PC-9 (cell line): ENCODE measurements at places on chromosomes 1 and 21. TPM values are rescaled to one million over a fixed set of nuclear protein-coding genes. Genes with fewer than 3 reads are reported as not detected.

Gene MAN1C1
- total RNA-seq: 0.41 and 0.48 TPM in 2 replicates

Gene GLMN
- total RNA-seq: 7.4 and 8.0 TPM in 2 replicates

Gene OR2T12
- not detected in 2 replicates for total RNA-seq

Gene EPHX1
- total RNA-seq: 288 and 313 TPM in 2 replicates

Gene BRINP2
- total RNA-seq: not detected in 2 replicates

Gene PTCH2
- 0.28 and 0.83 TPM in 2 replicates for total RNA-seq

Gene MTFR1L
- 40.9 and 41.7 TPM in 2 replicates for total RNA-seq

Gene IPO13
- total RNA-seq: 25.0 and 27.2 TPM in 2 replicates

Gene WNT3A
- total RNA-seq: 0.24 and 0.53 TPM in 2 replicates

Gene NLRP3
- total RNA-seq: 0.30 TPM in 1 of 2 replicates, not detected in the other
